NCI-H510A treated with DMSO at 0.1 percent for 48 hours (cell line): ENCODE measurements at places on chromosomes 12 and 14.

- DNase-seq: no peak
Measured at GRCh38 chr12:38456537-38457120, 140.1 kb downstream of the ALG10B start.

- DNase-seq: no peak
Measured at GRCh38 chr14:81138429-81138828, 82.3 kb downstream of the GTF2A1 start.

GRCh38 chr12:44053549-44054127, 217.8 kb downstream of the TMEM117 start:
- no peak for DNase-seq

GRCh38 chr14:81400202-81400678, at the start of gene STON2:
STON2 (minus strand) TSS chr14:81400324; CDS start chr14:81398382, 1,942 bp downstream.
- peak; percentile 61 for DNase-seq

DNA sequence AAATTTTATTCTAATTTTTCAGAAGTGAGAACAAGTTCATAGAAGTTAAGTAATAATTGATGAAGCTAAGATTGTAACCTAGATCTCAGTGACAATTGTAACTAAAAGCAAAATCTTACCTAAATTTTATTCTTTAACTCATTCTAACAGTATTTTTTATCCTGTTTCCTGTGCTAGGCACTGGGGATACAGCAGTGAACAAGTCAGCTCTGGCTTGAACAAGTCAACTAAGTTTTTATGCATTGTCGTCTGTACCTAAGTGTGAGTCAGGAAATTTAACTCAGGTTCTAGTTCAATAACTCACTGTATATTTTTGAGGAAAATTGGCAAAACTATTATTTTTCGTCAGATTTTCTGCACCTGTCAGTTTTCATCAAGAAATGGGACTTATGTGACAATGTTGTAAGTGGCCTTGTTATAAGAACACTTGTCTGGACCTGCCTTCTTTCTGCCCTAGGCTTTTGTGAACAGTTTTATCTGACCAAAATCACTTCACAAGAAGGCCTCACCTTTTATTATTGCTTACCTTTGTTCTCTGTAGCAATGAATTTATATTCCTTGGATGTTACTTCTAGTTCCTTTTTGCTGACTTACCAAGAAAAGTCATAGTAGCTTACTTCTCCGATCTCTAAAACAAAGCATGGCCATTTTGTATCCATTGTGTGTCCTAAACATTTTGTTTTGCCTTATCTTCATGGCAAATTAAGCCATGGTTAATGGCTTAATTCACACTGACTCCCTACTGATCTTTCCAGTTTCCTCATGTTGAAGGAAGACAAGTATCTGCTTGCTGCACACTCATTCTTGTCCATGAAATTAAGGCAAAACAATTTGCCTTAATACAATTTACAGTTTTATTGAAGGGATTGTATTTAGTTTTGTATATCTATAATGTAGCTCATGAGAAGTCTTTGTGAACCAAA, 2.7 kb downstream of the TMTC3 start:
- DNase-seq: no peak

DNA sequence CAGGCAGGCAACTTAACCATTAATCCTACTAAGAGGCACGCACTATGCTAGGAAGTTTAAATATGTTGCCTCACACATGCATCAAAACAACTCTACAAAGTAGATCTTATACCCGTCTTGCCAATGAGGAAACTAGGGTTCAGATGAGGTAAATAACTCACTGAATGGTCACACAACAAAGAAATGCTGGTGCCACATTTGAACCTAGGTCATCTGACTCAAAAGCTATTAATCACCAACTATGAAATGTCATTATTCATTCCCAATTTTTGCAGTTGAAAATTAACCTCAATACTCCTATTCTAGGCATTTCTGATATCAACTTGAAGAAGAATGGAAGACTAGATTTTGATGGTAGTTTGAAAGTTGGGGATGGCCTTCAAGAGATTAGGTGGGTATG, 2.8 kb upstream of the PYROXD1 start:
- DNase-seq: no peak

DNA sequence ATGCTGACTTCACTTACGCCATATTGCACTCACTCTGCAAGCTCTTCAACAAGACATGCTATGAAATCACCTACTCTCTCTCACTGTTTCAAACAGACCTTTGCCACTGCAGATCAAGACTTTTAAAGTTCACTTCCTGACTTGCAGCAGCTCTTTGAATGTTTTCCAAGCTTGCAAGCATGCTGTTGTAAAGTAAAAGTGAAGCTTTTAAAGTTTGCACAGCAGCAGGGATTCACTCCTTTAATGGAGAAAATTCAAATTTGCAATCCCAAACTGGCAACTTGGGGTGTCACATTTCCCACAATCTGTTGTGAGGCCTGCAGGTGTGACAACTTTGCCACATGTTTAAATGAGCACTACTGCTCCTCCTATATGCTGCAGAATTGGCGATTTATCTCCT, 270.9 kb downstream of the ALX1 start:
- no peak for DNase-seq

GRCh38 chr12:107514887-107515445, 170.6 kb upstream of the PWP1 start:
- no peak for DNase-seq

GRCh38 chr12:93911396-93911795, 234.2 kb downstream of the CRADD start:
- no peak for DNase-seq

- DNase-seq: no peak
Measured at GRCh38 chr12:29201296-29201695, 52.2 kb downstream of the FAR2 start.

DNA sequence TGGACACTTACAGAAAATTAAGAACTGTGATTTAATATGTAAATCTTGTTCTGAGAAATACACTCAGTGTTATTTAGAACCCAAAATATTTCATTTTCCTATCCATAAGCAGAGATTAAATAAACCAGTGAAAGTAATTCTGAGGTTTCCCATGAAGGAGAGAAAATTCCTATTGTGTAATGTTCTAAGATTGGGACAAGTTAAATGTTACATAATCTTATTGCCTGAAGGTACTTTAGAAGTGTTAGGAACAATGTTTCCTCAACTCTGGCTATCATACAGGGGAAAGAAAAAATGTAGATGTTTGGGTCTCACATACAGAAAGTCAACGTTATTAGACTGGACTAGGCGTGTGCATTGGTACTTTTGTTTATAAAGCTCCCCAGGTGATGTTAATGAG, 281.9 kb upstream of the SYT10 start:
- no peak for DNase-seq

GRCh38 chr12:23855813-23856212, 93.7 kb downstream of the SOX5 start:
- DNase-seq: no peak

- no peak for DNase-seq
Measured at GRCh38 chr12:119666900-119667576, 895 bp upstream of the PRKAB1 start.
